ENCODE measurements at places on chromosomes 7 and 10. TPM values are rescaled to one million over a fixed set of nuclear protein-coding genes. Genes with fewer than 3 reads are reported as not detected.

DNA sequence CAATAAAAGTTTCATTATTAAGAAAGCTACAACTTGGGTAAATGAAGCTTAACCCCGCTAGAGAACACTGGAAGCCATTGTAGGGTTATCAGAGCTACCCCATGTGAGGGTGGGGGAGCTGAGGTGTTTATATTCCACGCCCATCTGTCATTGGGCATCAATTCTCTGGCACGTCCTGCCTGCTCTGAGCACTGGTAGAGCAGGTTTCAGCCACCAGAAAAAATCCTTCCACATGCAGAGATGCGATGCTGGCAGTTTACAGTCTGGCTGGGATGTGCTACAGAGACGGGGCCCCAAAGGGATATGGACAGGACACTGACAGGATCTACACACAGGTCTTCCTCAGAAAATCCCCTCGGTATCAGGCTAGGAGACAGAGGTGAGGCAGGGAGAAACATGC is 15.9 kb upstream of the RAPGEF5 start:
- no peak for DNase-seq

Gene MYL10
- 9.0 TPM for polyA plus RNA-seq

DNA sequence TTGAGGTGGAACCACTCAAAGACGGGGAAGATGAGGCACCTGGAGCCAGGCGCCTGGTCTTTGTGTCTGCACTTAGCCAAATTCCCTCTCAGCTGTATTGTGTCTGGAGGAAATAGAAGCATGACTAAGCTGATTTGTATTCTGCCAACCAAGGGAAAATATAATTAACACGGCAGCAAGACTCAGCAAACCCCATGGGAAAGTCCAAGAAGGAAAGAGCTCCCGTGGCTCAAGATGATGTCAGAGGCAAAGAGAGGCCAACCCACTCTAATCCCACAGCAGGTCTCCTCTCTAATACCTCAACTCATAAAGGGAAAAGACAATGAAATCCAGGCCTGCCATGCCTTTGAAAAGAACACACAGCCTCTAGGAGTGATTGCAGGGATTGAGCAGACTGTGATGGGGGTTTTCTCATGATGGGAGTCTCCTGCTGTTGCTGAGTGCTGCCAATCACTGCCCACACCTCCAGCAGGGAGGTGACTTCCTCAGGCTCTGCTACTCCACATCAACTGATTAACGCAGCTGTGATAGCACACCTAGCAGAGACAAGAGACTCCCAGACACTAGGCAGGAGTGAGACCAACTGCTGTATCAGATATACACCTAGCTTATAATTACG is 255.5 kb upstream of the C7orf33 start:
- no peak for DNase-seq

GRCh38 chr10:126598009-126598408 is 72.5 kb downstream of the C10orf90 start:
- DNase-seq = no peak

DNA sequence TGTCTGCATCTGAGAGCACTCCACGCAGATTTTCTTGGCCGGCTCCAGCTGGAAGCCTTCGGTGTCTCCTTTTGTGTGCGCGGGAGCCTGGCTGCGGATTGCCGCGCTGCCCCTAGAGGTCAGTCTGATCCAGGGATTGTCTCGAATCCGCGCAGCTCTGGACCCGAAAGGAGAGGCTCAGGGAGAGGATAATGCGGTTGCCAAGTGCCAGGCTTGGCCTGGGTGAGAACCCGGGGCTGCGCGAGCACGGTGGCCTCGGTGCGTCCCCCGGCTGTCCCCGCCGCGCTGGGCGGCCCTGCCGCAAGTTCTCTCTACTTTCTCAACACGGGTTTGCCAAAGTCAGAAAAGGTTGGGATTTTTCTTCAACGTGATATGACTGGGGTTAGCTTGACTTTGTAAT is 140.9 kb downstream of the ADCYAP1R1 start:
- peak; percentile 83 for DNase-seq

- no peak for DNase-seq
These were observed 146.2 kb downstream of the ARHGAP22 start for GRCh38 chr10:48458662-48459048.

DNA sequence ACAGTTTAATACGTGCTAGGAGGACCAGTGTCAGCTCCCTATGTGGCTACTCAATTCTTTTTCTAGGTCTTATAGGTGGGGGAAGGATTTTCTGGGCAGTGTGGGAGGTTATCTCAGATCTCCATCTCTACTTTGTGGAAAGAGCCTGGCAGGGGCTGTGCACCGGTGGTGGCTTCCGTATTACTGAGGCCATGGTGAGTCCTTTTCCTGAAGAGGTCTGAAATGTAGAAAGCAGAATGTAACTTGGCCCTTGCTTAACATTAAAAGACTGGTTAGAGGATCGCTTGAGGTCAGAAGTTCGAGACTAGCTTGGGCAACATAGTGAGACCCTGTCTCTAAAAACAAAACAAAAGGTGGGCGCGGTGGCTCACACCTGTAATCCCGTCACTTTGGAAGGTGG is 2.7 kb upstream of the TPST1 start:
- no peak for DNase-seq

- no peak for DNase-seq
These were observed 228.0 kb downstream of the ELMO1 start for GRCh38 chr7:37220664-37221063.

DNA sequence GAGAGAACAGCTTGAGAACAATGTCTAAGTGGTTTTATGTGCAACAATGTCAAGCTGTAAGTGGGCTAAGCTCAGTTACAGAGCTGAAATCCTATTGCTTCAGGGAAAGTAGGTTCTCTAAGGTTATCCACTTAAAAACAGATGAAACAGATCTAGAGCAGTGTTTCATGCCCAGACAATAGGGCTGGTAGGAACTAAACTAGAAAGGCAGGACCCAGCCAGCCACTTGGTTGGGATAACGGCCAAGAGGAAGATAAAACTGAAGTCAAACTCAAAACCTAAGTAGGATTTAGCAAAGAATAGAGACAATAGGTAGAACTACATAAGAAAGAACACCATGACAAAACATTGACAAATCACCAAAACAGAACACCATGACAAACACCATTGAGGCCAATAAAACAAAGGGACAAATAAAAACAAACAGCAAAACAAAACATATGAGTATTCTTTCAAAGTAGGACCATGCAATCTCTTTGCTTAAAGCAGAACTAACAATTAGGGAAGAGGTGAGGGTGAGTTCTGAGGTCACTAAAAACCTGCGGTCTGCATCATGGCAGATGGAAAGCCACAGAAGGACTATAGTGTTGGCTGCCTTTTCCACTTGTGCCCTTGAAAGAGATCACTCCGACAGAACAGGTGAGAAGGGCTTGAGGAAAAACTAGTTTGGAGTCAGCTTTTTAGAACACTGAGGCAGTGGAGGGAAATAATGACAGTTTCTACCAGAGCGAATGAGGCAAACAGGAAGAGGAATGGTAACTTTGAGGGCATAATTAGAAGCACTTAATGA is 81.0 kb downstream of the HGF start:
- DNase-seq = no peak

Gene ADGRA1
- 4.0 TPM for polyA plus RNA-seq

Gene SFRP5
- 0.94 TPM for polyA plus RNA-seq
